ENCODE measurements at places on chromosomes 7 and 10.

GRCh38 chr10:79068203-79068561, 584 bp upstream of the ZMIZ1 start:
- DNase-seq = peak; percentile 43

DNA sequence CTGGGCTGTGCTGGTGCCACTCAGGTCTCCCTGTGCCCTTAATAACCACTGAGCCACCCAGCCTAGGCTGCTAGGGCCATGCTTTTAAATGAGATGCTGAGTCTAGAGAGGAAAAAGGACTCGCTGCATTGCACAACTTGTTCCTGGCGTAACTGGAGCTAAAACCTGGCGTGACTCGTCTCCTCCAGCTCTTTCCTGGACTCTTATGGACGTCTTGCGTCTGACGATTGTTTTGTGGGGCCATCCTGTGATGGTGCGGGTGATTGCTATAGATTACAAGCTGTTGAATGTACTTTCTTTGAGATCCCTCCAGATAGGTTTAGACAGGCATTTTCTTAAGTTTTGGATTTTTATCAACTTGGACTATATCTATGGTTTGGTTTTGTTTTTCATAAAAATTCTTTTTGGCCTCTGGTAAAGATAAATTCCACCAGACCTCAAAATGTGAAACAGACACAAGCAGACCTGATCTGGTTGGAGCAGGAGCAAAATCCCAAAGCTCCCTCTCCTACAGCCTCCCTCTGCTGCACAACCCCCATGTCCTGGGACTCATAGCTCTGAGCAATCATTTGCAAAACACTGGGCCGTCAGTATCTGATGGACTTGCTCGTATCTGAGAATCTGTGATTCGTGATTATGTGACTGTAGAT, 230.3 kb downstream of the ARHGAP12 start:
- no peak for DNase-seq

DNA sequence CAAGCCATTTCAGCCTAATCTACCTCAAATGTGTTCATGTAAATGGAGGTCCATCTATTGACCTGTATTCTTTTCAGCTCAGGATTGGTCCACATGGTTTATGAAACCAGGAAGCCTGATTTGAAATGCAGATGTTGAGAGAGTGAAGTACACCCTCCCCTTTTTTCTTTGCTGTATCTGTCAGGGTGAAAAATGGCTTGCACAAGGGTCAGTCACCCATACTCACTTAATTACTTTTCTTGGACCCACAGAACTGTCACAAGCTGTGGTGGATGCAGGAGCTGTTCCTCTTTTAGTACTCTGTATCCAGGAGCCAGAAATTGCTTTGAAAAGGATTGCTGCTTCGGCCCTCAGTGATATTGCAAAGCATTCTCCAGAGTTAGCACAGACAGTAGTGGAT, 41.2 kb downstream of the SPAG6 start:
- DNase-seq = no peak

- DNase-seq = peak; percentile 47
Observed at GRCh38 chr7:130918129-130919052, 184.4 kb upstream of the KLF14 start.

- no peak for DNase-seq
Observed at GRCh38 chr7:102974366-102975236, 61.8 kb downstream of the LRRC17 start.

DNA sequence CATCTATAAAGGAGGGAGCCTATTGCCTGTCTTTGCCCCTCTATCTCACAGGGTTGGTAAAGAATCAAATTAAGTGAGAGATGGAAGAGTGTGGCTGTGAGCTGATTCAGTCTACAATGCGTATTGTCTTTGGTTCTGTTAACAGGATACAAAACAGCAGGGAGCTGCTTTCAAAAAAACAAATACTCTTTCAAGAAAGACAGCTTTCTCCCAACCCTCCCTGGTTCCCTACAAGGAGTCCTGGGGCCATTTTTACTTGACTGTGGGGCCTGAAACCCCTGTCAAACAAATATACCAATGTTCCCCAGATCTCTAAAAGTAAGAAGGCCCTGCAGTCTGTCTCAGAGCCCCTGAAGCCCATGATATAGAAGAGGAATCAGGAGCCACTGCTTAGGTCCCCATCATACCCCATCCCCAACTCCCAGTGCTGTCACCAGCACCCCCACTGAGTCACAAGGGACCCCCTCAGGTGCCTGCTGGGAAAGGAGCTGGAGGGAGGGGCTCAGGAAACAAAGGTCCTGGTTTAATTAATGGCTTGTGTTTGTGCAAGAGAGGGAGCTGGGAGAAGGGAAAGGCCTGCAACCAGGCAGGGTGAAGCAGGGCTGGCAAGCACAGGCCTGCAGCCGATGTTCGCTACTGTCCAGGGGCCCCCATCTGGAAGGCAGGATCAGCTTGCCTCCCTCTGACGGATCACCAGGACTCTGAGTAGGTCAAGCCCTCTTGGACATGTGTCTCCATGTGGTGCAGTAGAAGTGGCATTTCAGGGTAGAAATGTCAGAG, 182.0 kb upstream of the GHITM start:
- no peak for DNase-seq
